CD4-positive, alpha-beta T cell treated with Interleukin-21 for 1 hour (primary cell): ENCODE measurements at places on chromosomes 2 and 18.
A peak's percentile ranks its signal among the peaks of the same experiment; 100 is the strongest.

GRCh38 chr2:73205611-73206010 is 3.2 kb downstream of the NOTO start:
- DNase-seq: no peak

DNA sequence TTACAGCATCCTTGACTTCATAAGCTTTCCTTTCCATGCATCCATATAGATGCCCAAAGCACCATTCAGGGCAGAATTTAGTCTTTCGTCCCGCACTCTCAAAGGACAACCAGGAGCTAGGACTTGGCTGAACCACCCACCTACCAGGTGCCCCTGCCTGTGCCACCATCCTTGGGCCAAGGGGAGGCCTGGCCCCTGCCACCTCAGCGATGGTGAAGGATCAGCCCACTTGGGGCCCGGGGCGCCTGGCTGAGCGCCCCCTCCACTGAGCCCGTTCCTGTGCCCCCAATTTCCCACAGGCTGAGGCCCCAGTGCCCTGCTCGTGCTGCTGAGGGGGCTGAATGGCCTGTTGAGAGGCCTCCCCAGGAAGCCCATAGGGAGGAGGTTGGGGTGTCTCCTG is 33.3 kb upstream of the ALPP start:
- DNase-seq: no peak

GRCh38 chr2:43219383-43220228 is 6.8 kb downstream of the ZFP36L2 start:
- peak; percentile 86 for DNase-seq

GRCh38 chr2:71827524-71827901 is 320.1 kb downstream of the CYP26B1 start:
- no peak for DNase-seq

DNA sequence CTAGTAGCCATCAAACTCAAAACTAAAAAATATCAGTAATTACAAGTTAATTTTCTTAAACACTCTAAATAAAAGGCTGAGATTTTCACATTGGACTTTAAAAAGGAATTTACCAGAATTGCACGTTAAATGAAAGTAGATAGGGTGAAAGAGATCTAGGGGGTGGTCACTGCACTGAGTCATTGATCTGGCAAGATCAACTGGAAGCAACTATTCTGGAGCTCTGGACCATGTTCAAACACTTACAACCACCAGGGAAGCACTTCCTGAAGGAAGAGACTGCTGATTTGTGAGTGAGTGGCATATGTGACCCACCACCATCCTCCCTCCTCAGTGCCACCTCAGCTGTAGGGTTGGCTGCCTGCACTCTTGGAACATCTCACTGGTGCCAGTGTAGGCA is 111.8 kb downstream of the UGGT1 start:
- no peak for DNase-seq

DNA sequence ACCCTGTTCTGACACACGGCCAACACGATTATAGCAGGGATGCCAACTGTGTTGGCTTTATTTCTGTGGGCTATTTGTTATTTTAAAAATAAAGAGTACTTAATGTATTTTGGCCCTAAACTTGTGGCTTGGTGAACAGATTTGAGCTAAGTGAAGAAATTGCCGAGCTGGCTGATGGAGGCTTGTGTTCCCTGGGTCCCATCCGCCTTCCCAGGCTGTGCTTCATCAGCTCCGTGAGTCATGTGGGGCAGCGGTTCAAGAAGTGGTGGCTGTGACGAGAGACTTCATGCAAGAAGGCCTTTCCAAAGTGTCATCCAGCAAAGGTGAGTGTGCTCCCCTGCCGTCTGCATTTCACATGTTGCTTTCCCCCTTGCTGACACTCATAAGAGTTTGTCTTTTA is 73.6 kb upstream of the NCK2 start:
- no peak for DNase-seq

- DNase-seq: no peak
These were observed 17.7 kb downstream of the MPP4 start for GRCh38 chr2:201680743-201681142.

- DNase-seq: no peak
These were observed 34.0 kb downstream of the FARSB start for GRCh38 chr2:222621893-222622292.

- DNase-seq: no peak
These were observed 52.3 kb downstream of the EHD3 start for GRCh38 chr2:31286230-31286629.

GRCh38 chr2:226849349-226849748 is 13.5 kb downstream of the RHBDD1 start:
- no peak for DNase-seq
